Kidney (tissue), 22 donors: ENCODE measurements at places on chromosomes 12 and 14.

DNA sequence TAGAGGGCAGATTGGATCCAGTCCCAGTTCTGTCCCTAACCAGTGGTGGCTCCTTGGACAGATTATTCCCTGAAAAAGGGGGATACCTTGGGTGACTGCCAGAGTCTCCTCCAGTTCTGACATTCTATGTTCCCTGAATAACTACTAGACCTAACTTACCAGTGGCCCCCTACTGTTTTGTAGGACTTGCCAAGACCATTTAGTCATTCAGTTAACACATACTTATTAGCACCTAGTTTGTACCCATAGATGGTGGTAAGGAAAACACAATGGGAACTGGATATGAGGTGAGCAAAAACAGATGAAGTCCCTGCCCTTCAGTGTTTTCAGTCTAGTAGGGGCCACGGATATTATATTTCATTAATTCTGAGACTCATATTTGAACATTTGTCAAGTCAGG is 3.5 kb downstream of the PRPF40B start:
- no peak overlapping the region for H3K4me3 ChIP-seq
- no peak overlapping the region for H3K27ac ChIP-seq
- no peaks in the 10 kb centered on the region for H3K36me3 ChIP-seq
- H3K27me3 ChIP-seq: no peaks in the 10 kb centered on the region

DNA sequence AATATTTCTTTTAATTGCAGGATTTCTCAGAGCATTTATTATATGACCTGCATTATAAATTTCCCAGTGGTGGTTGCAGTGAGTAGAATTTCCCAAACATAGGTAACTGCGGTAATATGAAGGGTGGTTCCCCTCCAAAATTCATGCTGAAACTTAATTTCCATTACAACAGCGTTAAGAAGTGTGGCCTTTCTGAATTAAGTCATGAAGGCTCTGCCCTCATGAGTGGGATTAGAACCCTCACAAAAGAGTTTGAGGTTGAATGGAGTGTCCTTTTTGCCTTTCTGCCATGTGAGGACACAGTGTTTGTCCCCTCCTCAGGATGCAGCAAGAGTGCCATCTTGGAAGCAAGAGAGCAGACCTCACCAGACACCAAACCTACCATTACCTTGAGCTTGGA is 233.6 kb downstream of the KTN1 start:
- no peak for DNase-seq
- no peaks in the 10 kb centered on the region for H3K27me3 ChIP-seq
- H3K4me1 ChIP-seq: no peaks in the 10 kb centered on the region
- no peaks in the 10 kb centered on the region for H3K36me3 ChIP-seq

DNA sequence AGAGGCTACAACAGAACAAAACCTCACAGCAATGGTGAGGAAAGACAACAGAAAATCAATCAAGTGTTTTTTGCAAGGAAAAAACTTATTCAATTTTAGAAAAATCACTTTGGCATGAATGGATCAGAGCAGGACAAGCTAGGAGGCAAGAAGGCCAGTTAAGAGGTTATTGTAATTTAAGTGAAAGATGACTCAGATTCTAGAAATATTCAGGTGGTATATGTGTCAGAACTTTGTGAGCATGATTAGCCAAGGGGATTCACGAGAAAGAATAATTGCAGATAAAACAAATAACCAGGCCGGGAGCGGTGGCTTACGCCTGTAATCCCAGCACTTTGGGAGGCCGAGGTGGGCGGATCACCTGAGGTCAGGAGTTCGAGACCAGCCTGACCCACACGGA is 12.7 kb downstream of the GCH1 start:
- H3K27me3 ChIP-seq: no peaks in the 10 kb centered on the region
- no peak for DNase-seq
- H3K36me3 ChIP-seq: no peaks in the 10 kb centered on the region
- H3K4me3 ChIP-seq: no peak overlapping the region
- no peak overlapping the region for H3K27ac ChIP-seq

DNA sequence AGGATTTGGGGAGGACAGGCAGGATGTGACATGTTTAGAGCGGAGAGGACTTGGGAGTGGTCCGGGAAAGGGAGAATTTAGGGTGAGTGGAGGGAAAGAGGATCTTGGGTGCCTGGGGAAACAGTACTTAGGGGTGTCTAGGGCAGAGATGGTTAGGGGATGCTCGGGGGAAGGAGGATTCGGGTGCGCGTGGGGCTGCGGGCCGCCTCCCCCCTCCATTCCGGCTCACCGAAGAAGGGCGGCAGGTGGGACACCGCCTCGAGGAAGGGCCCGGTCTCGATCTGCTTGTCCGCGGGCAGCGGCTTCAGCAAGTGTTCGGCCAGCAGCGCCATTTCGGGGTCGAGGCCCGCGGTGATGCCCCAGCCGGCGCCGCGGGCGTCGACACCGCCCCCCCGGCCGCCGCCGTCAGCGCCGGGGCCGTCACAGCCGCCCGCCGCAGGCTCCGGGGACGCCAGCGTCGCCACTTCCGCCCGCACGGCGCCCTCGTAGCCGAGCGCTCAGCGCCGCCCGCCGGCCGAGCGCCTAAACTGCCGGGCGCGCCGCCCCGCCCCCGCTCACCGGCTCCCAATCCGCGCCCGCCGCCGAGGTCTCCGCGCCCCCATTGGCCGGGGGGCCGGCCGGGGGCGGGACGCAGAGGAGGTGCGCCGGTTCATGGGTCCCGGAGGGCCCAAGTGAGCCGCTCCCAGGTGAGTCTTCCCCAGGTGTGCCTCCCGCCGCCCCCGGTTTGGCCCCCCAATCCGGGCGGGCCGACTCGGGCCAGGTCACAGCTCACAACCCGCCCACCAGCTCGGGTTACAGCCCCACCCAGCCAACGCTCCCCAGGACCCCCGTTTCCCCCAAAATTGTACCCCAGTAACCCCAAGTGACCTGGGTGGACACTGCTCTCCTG is at the start of gene GLTP:
Gene GLTP, minus strand, starts transcription at position 499 of the 889 bp plus-strand sequence. Its CDS starts 167 bp downstream, at position 332.
- peak within 1 kb of the TSS; percentile 72 for H3K27ac ChIP-seq
- no peaks in the 10 kb centered on the region for H3K27me3 ChIP-seq
- DNase-seq: peak; percentile 91
- H3K4me3 ChIP-seq: peak within 1 kb of the TSS; percentile 90
- H3K4me1 ChIP-seq: no peaks in the 10 kb centered on the region
- H3K36me3 ChIP-seq: no peaks in the 10 kb centered on the region

GRCh38 chr12:75177997-75178396 is 31.6 kb downstream of the KCNC2 start:
- H3K4me1 ChIP-seq: no peaks in the 10 kb centered on the region
- H3K36me3 ChIP-seq: no peaks in the 10 kb centered on the region
- H3K4me3 ChIP-seq: no peak overlapping the region
- H3K27ac ChIP-seq: no peak overlapping the region

- no peak overlapping the region for H3K4me3 ChIP-seq
- H3K36me3 ChIP-seq: no peaks in the 10 kb centered on the region
- no peaks in the 10 kb centered on the region for H3K4me1 ChIP-seq
- DNase-seq: no peak
- no peak overlapping the region for H3K27ac ChIP-seq
Observed at GRCh38 chr14:94646481-94646880, 34.3 kb downstream of the SERPINA3 start.

DNA sequence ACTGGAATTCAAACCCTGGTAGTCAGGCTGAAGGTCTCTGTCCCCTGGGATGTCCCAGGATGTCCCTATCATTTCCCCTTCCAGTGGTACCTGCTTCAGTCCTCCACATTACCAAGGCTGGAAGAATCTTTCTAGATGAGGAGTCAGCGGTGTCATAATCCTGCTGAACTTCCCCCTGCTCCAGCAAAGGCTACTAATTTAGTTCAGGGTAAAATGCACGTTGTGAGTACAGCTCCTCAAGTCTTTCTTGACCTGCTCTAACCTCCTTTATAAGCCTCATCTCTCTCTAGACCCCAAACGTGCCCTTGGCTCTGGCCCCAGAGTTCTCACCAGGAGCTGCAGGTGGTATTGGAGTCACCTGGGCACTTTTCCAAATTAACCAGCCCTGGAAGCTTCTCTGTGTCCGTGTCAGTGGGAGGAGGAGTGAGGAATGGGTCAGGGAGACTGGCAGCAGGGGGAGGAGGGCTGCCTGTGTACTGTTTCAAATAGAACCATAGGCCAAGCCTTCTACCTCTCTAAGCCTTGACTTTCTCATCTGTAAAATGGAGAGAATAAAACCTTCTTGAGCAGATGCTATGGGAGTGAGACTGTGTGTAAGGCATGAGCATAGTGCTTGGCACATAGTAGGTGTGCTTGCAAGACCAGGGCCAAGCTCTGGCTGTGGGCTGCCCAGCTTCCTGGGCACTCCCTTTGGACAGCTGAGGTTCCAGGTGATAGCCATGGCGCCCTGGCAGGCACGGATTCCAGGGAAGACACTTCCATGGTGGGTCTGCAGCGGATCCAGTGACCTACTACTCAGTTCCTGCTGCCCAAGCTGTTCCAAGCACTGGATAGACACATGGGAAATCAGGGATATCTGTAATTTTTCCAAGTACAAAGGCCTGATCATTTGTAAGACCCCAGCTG is 24.5 kb downstream of the ASB2 start:
- H3K4me1 ChIP-seq: no peaks in the 10 kb centered on the region
- H3K27ac ChIP-seq: no peak overlapping the region
- no peak for DNase-seq
- H3K36me3 ChIP-seq: no peaks in the 10 kb centered on the region
- H3K4me3 ChIP-seq: no peak overlapping the region
- H3K27me3 ChIP-seq: no peaks in the 10 kb centered on the region

- DNase-seq: no peak
- no peak overlapping the region for H3K4me3 ChIP-seq
- no peaks in the 10 kb centered on the region for H3K4me1 ChIP-seq
- H3K36me3 ChIP-seq: no peaks in the 10 kb centered on the region
- H3K27me3 ChIP-seq: no peaks in the 10 kb centered on the region
- no peak overlapping the region for H3K27ac ChIP-seq
Observed at GRCh38 chr12:80291108-80291754, 152.8 kb upstream of the PTPRQ start.
